ENCODE measurements at places on chromosomes 4 and X.

DNA sequence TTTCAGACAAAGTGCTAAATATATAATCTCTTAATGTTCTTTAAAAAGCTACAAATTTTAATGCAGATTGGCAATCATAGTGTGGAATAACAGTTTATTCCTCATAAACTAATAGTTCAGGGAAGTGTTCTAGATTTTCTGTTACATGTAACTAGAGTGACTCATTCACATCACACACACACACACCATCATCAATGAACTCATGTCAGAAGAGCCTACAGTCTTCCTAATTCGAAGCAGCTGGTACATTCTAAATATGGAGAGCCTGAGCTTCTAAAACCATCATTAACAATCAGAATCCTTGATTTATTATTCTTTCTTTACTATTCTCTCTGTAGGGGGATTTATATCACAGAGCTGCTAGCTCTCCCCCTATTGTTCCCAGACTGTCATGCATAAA, 49.6 kb downstream of the DKK2 start:
- DNase-seq = no peak

DNA sequence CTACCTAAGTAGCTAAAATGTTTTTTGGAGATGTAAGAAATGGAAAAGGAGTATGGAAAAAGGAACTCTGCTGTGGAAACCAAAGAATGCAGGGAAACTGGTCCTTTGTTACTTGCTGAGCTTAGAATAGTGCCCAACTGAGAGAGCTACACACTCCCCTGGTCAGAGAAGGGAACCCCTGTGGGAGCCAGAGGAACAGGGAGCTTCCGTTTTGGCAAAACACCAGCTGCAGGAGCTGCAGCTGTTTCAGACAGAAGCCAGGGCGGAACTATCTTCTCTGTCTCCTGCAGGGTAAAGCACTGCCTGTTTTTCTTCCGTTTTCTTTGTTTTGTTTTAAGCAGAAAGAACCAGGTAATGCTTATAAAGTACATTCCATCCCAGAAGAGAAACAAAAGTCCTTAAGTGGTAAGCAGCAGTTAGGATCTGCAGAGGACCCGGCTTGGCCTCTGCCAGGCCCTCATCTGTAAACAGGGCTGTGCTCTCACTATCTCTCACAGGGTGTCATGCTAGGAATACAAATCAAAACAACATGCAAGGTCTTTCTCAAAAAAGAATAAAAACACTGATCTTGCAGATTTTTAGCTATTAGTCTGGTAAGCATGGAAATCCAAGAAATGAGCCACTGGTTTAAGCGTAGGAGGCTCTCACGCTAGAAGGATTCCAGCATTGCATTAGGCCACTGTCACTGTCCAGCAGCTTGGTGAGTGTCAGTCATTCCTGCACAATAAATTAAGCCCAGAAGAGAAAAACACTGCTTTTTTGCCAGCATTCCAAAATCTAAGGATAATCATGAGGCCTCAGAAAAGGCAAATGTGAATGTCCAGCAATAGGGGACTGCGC, 76.1 kb downstream of the CHST7 start:
- no peak for DNase-seq

GRCh38 chr4:38233727-38234480, 273.7 kb downstream of the PTTG2 start:
- no peak for DNase-seq

DNA sequence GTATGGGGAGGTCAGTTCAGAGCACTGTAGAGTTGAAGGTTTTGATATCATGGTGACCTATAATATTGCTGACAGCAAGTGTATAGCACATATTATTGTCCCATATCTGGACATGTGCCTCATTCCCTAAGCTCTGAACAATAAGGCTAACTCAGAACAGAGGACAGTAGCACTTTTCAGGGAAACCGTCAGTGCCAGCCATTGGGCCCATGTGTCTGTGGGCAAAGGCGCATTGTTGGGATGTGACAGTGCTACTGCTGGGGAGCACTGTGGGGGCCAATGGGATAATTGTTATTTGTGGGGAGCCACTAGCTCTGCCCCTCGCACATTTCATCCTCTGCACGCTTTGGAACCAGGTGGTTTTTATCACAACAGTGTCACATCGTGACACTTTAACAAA, 136.2 kb downstream of the ELOVL6 start:
- DNase-seq = no peak

- no peak for DNase-seq
Measured at GRCh38 chrX:35122756-35123155, 180.2 kb downstream of the FAM47B start.

- no peak for DNase-seq
Measured at GRCh38 chrX:38225093-38225492, 4.4 kb upstream of the SRPX start.

DNA sequence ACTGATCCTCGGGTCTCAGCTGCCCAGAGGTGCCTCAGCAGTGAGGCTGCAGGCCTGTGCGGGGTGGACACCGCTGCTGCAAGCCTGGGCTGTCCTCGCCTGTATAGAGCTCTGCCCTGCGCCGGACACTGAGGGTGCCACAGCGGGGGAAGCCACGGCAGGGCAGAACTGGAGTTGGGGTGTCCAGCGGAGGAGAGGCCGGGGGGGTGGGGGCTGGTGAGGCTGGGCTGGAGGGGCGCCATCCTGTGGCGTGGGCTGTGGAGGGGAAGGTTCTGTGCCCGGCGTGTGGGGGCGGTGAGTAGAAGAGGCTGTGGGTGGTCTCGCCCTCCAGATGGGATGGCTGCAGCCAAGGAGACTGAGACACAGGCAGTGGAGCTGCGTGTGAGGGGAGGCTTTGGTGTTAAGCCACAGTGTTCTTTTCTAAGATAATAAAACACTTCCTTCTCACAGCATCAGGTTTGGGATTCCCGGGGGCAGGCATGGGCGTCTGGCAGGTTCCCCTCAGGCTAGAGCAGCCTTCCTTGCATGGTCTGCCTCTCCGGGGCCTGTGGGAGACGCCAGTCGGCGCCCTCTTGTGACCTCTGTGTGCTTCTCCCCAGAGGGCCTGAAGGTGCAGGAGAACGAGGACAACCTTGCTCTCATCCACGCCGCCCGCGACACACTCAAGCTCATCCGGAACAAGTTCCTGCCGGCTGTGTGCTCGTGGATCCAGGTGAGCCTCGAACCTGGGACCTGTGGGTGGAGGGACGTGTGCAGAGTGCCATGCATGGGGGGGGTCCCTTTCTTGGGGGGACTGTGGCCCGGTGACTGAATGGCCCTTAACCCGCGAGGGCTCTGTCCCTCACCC, 7.4 kb downstream of the UVSSA start:
- DNase-seq = no peak

GRCh38 chr4:23579166-23579565, 310.7 kb downstream of the PPARGC1A start:
- DNase-seq = no peak

DNA sequence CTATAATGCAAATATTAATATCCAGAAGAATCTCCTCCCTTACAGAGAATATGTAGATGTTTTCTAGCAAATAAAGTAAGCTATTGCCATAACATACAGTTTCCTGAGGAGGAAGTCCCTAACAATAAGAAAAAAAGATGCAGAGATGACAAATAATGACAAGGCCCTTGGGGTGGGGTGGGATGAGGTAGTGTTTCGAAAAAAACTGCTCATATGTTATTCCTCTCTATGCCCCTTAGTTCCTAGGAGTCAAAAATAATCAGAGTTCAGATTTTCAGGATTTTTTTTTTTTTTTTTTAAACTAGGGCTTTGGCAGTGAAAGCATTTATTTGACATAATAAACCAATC, 99.0 kb downstream of the ZAR1 start:
- no peak for DNase-seq

DNA sequence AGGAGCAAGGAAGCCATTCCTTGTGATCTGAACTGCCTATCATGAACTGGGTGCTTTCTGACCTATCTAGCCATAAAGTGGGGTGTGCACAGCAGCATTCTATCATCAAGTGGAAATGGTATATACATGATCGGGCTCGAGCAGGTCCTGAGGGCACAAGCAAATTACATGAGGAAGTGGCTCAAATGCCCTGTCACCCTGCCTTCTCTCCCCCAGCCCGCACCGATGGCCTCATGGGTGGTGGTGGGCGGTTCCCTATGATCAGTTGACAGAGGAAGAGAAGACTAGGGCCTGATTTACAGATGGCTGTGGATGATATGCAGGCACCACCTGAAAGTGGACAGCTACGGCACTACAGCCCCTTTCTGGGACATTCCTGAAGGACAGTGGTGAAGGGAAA, 46.3 kb upstream of the BCLAF3 start:
- no peak for DNase-seq

DNA sequence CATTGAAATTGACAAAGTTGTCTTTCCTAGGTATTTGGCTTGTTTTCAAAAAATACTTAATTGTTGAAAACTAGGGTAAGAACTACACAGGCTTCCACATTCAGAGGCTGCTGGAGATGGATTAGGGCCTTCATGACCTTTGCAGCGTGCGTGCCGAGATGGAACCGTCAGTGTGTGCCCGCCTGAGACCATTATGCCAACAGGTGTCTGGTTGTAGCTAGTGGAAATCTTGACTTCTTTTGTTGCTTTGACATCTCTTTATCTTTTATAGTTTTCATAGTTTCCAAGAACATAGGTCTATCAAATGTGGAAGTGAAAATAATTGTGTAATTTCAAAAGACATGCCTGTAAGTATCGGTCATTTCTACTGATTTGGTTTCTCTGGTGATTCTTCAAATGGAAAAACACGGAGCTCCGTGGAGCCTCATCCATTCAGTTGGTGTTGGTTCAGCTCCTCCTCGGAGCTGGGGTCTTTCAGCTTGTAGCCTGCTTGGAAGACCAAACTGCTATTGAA, 38.9 kb upstream of the CLCN4 start:
- no peak for DNase-seq

GRCh38 chr4:67198727-67199126, 346.6 kb downstream of the CENPC start:
- no peak for DNase-seq

- no peak for DNase-seq
Measured at GRCh38 chrX:149312988-149313387, 192.1 kb downstream of the IDS start.

DNA sequence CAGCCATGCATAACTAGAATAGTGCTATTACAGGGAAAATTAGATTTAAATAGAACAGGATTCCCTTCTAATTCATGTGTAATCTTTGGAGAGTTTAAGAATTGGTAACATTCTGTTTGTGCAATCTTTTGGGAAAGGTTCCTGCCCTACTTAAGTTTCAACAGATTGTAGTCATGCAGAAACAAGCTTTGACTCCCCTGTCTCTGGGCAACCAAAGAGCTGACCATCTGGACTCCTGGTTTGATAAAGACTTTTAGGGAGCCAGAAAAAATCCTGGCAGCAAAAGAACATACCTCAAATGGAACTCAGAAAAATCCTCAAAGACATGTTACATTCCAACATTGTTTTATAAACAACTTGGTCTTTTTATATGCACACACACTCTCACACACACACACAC, 191.1 kb upstream of the NEIL3 start:
- DNase-seq = no peak

DNA sequence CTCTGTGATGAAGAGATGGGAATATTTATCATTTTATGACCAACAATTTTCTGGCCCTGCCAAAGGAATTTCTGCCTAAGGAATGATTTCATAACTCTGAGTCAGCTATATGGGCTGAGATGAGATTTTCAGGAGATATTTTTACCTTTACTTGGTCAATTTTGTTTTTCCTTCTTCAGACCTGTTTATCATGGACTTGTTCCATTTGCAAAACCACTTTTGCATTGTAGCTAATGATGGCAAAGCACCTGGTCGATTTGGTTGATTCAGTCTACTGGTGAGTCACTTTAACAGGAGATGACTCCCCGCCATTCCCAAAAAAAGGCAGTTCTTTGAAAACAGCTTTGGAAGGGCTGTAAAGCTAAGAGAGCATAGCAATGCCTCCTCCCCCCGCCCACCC, 53.3 kb downstream of the TEX13A start:
- no peak for DNase-seq

- DNase-seq = no peak
Measured at GRCh38 chr4:71095545-71095944, 102.1 kb downstream of the DCK start.

DNA sequence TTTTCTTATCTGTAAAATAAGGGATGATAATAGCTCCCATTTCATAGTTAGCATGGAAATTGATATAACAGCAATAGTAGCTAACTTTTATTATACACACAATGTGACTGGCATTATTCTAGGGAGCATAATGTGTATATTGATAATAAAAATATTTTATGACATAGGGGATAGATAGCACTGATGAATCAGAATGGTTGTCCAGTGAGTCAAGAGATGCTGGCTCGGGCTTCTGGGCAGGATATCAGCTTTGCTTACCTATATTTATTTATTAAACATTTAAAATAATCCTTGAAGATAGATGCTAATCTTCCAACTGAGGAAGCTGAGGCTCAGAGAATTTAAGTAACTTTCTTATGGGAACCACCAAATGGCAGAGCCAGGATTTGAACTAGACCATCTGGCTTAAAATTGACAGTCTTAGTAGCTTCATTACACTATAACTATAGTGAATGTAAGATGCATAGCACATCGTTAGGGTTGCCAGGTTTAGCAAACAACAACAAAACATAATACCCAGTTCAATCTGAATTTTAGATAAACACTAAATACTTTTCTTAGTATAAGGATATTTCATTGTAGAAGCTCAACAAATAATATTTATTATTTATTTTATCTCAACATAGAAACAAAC, 2.7 kb downstream of the AFP start:
- DNase-seq = no peak

DNA sequence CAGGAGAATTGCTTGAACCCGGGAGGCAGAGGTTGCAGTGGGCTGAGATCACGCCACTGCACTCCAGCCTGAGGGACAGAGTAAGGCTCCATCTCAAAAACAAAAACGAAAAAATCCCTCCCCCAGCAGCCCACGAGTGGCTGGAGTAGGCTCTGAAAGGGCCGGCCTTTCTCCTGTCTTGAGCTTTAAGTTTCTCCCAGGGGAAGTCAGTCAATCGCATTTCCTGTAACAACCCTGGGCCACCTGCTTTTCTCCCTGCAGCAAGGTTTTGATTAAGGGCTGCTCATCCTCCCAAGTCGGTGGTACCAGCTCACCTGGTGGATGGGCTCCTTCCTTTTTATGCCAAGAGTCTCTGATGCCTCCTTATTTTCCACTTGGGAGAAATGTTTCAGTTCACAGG, 2.0 kb upstream of the NYX start:
- no peak for DNase-seq

DNA sequence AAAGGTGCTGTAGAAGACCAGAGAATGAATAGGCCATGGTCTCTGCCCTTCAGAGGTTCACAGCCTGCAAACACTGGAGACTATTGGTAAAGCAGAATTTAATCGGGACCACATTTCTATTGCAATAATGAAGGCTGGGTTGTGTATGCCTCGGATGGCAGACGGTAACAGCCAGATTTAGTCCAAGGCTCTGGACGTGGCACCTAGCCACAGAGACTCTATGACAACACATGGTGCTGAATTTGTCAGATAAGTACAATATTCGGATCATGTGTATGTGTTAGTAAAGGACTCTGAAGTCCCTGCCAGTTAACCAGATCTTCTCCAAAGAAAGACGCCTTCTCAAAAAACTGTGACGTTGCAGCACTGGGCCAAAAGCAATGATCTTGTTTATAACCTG, 129.0 kb downstream of the DCTD start:
- no peak for DNase-seq

DNA sequence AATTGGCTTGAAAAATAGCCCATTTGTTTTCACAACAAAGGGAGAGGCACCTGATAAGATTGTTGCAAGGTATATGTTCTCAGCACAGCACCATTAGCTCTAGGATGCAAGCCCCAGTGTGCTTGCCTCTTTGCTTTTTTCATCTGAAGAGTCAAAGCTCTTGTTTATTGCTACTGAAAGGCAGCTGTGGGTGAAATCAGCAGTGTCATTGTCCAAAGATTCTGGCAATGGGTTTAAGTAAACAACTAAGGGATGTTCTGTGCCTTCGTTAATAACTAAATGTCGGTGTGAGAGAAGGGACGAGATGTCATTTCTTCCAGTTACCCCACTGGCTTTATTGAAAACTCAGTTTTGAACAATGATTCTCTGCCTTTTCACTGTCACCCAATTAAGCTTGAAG, 567.7 kb downstream of the KCNIP4 start:
- DNase-seq = no peak

All from stimulated activated CD4-positive, alpha-beta T cell treated with anti-CD3 and anti-CD28 coated beads, TNF-alpha, amount 100 ng/mL, for 4 hours (primary cell).